ENCODE measurements at places on chromosomes 13 and 19. TPM values are rescaled to one million over a fixed set of nuclear protein-coding genes. Genes with fewer than 3 reads are reported as not detected.

The KLK7 gene
- total RNA-seq: not detected

The GIPR gene
- 2.0 TPM for total RNA-seq

The ZNF235 gene
- total RNA-seq: 5.1 TPM

The NLRP5 gene
- total RNA-seq: not detected

The SPIB gene
- not detected for total RNA-seq

The TTC9B gene
- total RNA-seq: 2.3 TPM

The SIGLECL1 gene
- total RNA-seq: not detected

The FFAR1 gene
- not detected for total RNA-seq

The ZNF773 gene
- total RNA-seq: 10.2 TPM

The KLK8 gene
- total RNA-seq: not detected

DNA sequence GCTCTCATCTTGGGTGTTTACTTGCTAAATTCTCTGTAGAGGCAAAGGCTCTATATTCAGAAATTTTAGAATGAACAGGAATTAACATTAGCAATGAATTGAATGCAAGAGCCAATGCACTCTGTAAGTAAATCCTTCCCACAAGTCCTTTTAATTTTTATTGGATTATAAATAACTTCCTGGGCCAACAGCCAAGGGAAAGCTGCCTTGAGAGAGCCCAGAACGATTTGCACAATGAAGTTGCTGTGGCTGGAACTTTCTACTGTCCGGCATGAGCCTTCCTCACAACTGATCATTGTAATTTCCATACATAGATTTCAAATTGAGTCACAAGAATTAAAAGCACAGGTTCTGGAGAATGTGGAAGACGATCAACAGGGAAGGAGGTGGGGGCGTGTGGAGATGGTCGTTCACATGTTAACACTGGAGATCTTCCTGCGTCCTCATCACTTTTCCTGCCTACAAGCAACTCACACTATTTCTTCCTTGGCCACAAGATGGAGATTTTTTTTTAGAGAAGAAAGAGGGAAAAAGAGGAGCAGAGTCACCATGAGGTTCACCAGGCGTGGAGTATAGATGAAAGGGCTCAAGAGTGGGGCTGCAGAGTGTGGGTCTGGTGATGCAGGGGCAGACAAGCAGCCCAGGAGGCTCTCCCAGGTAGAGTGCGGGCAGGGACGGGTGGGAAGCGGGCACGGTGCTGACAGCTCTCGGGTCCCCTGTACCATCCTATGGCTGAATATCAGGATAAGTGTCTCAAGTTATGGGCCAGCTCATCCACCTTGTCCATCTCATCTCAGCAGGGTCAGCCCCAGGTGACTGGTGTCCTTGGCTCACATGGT, 110.7 kb downstream of the SOX1 start:
- DNase-seq: no peak

DNA sequence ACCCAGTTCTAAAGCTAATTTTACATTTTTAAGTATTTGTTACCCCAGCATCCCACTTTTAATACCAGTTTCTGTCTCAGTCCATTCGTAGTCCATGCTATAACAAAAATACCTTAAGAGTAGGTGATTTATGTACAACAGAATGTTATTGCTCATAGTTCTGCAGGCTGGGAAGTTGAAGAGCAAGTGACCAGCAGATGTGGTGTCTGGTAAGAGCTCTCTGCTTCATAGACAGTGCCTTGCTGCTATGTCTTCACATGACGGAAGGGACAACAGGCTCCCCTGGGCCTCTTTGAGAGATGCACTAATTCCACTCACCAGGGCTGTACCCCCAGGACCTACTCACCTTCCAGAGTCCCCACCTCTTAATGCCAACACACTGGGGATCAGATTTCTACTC, 96.6 kb downstream of the COL4A2 start:
- no peak for DNase-seq

GRCh38 chr13:51777921-51778320, 26.0 kb downstream of the DHRS12 start:
- no peak for DNase-seq

GRCh38 chr13:67736646-67737420, 506.7 kb upstream of the PCDH9 start:
- DNase-seq: no peak

- DNase-seq: no peak
Observed at GRCh38 chr19:6213266-6213595, 66.5 kb downstream of the MLLT1 start.

DNA sequence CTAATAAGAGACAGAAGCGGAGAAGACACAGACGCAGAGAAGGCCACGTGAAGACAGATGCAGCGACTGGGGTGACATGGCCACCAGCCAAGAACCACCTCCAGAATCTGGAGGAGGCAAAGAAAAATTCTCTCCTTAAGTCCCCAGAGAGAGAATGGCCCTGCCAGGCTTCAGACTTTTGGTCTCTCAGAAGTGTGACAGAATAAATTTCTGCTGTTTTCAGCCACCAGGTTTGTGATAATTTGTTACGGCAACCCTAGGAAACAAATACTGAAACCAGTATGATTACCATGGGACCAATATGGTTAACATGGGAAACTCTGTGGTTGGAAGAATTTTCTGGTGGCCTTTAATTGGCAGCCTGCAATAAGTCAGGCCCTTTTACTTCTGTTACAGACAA, 63.9 kb upstream of the DOCK9 start:
- DNase-seq: no peak

GRCh38 chr19:35248310-35249145, at the start of gene LSR:
TSS of gene LSR (plus strand) at chr19:35249002. CDS start at chr19:35249023, 21 bp downstream.
- DNase-seq: peak; percentile 43

GRCh38 chr19:52600639-52601024, 30.5 kb downstream of the ZNF701 start:
- DNase-seq: no peak

GRCh38 chr19:38606131-38606530, 11.6 kb downstream of the MAP4K1 start:
- DNase-seq: no peak

DNA sequence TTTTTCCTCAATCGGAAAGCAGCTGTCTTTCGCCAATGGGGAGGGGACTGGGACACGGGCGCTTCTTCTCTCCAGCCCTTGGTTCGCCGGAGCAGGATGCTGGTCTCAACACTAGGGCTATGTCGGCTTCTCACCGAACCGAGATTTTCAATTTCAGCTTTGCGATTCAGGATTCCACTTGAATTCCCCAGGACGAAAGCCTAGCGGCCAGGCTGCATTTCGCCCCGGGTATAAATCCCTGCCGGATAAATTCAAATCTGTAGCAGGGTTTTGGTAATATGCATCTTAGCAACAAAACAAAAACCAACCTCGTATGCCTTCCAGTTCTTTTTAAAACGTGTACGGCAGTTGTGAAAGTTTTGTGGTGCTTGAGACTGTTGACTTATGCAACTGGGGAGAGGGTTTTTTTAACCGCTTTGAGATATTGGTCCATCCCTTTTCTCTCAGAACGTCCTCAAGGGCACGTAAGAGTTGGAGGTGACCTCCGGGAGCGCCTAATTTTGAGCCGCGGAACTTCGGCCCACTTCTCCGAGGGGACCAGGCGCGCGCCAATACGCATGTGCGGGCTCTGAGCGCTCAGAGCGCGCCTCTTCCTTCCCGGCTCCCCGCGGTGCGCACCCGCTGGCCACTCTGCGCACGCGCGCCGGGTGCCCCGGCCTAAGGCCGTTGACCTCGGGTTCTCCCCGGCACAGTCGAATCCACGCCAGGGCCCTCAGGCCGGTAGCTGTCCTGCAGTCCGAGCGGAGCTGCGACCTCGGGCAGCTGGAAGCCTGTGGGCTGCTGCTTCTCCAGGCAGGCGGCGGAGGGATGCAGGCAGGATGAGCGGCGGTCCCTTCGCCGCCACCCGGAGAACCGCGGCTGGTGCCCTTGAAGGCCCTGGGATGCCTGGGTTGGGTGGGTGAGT, 7.6 kb downstream of the POU4F1 start:
- DNase-seq: no peak

- no peak for DNase-seq
Observed at GRCh38 chr19:45526143-45526542, 18.9 kb downstream of the VASP start.
